ENCODE measurements at places on chromosomes 11 and 22. TPM values are rescaled to one million over a fixed set of nuclear protein-coding genes. Genes with fewer than 3 reads are reported as not detected.

GRCh38 chr22:29840498-29840897, 2.4 kb upstream of the ASCC2 start:
- DNase-seq: no peak
- no peak overlapping the region for H3K27ac ChIP-seq
- H3K4me1 ChIP-seq: peaks cover 26% of the 10 kb centered on the region

GRCh38 chr11:98725471-98725870, 295.3 kb upstream of the CNTN5 start:
- no peaks in the 10 kb centered on the region for H3K36me3 ChIP-seq
- DNase-seq: no peak
- no peaks in the 10 kb centered on the region for H3K27me3 ChIP-seq
- no peaks in the 10 kb centered on the region for H3K4me1 ChIP-seq

- H3K27ac ChIP-seq: no peak overlapping the region
- peaks cover 5% of the 10 kb centered on the region for H3K4me1 ChIP-seq
- DNase-seq: no peak
- peaks cover 11% of the 10 kb centered on the region for H3K27me3 ChIP-seq
- no peak overlapping the region for H3K4me3 ChIP-seq
- H3K36me3 ChIP-seq: no peaks in the 10 kb centered on the region
Measured at GRCh38 chr22:37175414-37176281, 12.4 kb downstream of the C1QTNF6 start.

Gene BBOX1
- not detected for total RNA-seq

Gene INS
- not detected for total RNA-seq
